ENCODE measurements at places on chromosomes 11 and 22.

DNA sequence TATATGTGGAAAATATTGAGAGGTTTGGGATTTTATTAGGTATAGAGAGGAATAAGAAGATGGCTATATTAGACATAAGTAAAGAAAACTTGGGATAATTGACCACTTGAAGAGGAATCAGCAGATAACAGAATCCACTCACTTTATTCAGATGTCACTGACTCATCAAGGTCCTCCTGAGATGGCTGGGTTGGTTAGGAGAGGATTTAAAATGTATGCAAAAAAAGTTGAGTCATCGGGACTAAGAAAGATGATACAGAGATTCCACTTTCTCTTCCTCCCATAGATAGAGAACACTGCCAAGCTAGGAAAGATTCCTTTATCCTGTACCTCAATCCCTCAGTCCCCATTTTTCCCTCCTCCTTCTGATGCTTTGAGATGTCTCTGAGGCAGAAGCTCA is at the start of gene OR6A2:
TSS of gene OR6A2 (minus strand) at position 288 of the 400 bp plus-strand sequence. CDS start 3,981 bp downstream, outside the sequence.
- no peak for DNase-seq

DNA sequence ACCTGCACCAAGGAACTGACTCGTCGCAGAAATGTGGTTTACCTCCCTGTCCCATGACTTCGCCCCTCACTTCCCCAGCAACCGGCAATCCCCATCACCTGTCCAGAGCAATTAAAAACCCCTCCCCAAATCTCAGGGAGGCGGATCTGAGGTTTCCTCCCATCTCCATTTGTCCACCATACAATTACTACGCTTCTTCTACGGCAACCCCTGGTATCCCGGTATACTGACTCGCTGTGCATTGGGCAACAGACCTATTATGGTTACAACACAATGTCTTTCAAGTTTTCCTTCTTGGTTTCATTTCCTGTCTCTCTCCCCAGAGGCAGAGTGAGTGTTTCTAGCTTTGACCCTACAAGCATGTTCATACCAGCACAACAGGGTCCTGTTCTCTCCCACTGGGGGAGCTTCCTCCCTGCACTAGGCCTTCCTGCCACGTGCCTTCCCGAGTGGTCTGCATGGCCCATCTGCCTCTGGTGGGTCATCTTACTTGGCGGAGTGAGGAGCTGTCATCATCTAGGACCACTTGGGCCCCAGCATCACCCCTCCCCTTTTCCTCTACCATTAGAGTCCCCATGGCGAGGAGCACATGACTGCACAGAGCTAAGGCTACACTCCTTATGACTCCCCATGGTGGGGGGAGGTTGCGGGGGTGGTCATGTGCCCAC is 30.3 kb upstream of the NAP1L4 start:
- no peak for DNase-seq

DNA sequence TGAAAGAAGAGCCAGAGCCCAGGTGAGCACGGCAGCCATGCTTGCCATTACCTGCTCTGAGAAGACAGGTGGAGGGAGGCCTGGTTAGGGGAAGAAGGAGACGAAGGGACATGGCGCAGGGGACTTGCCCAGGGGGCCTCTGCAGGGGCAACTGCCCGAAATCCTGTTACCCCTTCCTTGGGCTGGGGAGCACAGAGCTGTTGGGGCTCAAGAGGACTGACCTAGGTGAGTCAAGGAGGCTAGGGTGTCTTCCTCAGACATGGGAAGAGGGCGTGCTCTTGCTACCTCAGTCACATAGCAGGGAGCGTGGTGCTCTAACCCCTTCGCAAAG is at the start of gene APOA5:
TSS of gene APOA5 (minus strand) at position 67 of the 331 bp plus-strand sequence. CDS start at position 48, 19 bp downstream.
- DNase-seq: no peak

GRCh38 chr11:35106595-35106994 is 32.4 kb upstream of the CD44 start:
- no peak for DNase-seq

DNA sequence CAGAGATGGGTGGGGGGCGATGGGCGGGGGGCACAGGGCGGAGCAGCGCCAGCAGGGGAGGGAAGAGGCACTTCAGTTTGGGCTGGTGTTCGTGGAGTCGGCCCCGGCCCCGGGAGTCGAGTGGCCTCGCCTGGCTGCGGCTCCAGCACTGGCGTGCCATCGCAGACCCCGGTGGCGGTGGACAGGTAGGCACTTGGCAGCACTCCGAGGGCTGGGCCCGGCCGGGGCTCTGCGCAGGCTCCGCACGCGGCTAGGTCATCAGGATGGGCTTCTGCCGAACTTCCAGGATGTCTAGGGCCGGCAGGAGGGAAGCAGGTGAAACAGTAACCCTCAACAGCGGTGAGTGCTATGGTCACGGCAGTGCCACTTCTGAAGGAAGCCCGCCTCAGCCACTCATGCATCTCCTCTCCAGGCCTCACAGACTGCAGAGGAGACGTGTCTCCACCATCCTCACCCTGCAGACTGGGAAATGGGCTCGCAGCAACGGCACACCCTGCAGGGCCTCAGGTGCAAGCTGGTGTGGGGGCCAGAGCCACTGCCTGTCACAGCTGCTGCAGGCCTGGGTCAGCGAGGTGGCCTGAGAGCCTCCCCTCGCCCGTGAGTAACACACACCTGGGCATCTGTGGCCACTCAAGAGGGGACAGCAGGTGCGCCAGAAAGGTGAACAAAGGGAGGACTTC is 33.3 kb downstream of the NUP50 start:
- DNase-seq: no peak

DNA sequence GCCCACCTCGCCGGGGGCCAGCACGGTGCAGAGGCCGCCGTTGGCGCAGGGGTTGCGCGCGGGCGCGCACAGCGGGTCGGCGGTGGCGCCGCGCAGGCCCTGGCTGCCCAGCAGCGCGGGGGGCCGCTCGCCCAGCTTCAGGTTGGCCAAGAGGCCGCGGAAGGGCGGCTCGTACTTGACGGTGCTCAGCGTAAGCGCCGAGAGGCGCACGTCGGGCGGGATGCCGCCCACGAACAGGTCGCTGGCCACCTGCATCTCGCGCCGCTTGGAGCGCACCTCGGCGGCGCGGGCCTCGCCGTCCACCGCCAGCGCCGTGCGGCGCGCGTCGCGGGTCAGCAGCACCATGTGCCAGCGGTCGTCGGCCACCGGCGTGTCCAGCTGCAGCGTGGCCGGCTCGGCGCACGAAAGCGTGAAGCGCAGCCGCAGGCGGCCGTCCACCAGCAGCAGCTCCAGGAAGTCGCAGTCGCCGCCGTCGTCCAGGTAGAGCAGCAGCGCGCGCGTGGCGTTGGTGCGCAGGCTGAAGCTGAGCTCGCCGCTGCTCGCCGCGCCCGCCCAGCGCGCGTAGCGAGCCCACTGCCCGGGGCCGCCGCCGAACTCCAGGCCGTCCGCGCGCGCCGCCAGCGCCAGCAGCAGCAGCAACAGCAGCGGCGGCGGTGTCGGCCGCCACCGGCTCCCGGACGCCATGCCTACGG is 9.8 kb downstream of the NRXN2 start:
- DNase-seq: no peak

- DNase-seq: peak; percentile 87
Observed at GRCh38 chr11:128341280-128342248, 245.8 kb downstream of the ETS1 start.

- no peak for DNase-seq
Observed at GRCh38 chr11:19931141-19931770, 218.6 kb downstream of the NAV2 start.

DNA sequence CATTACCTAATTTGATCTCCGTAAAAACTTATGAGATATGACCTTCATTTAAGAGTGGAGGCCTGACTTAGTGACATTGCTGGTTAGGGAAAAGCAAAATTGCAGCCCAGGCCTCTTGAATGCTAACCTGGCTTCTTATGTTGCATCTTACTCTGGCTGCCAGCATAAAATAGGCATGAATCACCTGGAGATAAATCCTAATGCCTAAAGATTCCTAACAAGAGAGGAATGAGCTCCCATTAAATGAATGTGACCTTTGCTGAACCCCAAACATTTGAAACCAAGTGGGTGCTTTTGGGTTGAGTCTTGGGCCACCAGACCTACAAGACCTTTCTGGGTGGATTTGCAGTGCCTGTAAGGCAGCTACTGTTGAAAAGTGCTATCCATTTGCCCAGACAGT is 1145.6 kb upstream of the TENM4 start:
- DNase-seq: no peak

DNA sequence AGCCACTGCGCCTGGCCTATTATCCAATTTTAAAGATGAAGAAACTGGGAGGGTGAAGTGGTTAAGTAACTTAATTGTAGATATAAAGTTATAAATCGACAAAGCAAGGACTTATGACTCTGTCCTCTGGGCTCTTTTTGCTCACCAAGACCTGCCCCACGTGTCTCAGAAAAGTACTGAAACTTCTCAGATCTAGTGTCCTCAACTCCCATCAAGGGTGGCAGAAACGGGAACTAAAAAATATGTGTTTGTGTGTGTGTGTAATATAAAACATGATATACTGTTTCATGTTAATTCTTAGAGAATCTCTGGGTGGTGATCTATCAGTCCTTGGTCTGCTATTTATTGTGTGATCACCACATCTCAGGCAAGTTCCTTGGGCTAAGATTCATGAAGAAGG is 104.9 kb downstream of the GAB2 start:
- no peak for DNase-seq

GRCh38 chr11:66324664-66325063 is 7.8 kb upstream of the CD248 start:
- DNase-seq: no peak

- no peak for DNase-seq
Observed at GRCh38 chr22:44119669-44120313, 60.9 kb upstream of the PARVG start.

DNA sequence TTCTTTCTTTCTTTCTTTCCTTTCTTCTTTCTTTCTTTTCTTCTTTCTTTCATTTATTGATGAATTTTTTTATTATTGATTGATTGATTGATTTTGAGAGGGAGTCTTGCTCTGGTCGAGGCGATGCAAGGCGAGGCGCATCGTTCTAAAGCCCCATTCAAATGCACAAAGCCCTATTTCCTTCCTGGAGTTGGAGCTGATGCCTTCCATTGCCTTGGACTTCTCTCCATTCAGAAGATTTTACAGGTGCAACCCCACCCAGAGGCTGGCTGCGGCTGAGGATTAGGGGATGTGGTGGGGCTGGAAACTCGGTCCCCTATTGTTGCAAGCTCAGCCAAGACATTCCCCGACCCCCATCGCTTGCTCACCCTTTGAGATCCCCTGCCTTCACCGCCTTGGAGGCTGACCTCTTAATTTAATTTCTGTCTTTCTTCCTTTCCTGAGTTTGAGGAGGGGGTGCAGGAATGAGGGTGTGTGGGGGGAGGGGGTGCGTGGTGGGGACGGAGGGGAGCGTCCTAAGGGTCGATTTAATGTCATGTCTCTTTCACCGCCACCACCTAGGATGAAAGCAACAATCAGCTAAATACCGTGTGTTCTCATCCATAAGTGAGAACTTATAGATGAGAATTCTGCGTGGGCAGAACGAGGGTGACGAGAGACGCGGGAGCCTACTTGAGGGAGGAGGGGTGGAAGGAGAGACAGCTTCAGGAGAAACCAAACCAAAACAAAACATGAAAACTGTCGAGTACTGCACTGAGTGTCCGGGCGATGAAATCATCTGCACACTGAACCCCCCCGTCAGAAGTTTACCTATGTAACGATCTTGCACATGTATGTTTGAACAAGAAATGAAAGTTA is 3913.9 kb upstream of the OR11H1 start:
- DNase-seq: no peak

GRCh38 chr22:26474682-26475081 is 8.9 kb downstream of the HPS4 start:
- DNase-seq: no peak

- DNase-seq: no peak
Observed at GRCh38 chr11:8310743-8311298, 47.1 kb upstream of the LMO1 start.

DNA sequence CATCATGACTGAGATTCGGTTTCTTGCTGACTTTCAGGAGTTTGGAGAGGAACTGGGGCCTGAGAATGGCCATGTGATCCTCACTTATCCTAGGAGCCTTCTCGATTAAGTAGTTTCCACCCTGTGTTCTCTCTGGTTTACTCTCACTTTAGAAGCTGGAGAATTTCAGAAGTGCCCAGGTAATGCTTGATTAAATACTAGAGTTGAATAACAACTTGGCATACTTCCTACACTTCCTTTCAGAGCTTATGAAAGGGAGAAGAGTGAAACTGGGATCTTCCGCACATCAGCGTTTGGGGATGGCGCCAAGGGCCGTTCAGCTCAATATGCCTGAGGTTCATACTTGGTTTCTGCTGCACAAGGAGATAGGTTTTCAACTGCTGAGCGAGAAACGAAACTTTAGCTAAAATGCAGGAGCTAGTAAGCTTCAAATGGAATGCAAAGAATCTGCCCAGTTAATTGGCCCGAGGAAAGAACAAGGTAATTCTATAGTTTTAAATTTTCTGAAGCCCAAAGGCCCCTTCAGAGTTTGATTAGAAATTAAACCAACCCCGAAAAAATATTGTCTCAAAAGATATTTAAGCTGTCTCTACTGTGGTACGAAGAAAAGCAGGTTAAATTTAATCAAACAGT is 823 bp upstream of the MUC15 start:
- DNase-seq: no peak

DNA sequence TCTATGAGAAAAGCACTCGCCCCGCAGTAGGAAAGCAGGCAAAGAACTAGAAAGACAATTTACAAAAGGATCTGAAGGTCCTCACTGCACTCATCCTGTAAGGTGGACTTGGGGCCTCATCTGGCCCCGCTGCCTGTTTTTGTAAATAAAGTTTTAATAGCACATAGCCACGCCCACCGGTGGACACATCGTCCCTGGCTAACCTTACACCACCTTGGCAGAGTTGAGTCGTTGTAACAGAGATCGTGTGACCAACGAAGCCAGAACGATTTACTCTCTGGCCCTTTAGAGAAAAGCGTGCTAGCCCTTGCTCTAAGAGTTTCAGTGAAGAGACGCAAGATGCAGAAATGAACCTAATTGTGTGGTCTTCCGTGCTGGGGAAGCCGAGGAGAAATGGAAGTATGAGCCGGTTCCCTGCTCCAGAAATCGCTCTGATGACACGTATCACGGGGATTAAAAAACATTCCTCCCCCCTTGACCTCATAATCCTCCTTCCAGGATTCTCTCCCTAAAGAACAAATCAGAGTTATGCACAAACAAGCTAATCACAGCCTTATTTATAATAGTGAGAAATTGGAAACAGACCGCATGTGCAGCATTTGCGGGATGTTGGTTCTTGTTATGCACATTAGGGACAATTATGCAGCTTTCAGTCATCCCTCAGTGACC is 80.1 kb downstream of the CDKN1C start:
- DNase-seq: no peak

DNA sequence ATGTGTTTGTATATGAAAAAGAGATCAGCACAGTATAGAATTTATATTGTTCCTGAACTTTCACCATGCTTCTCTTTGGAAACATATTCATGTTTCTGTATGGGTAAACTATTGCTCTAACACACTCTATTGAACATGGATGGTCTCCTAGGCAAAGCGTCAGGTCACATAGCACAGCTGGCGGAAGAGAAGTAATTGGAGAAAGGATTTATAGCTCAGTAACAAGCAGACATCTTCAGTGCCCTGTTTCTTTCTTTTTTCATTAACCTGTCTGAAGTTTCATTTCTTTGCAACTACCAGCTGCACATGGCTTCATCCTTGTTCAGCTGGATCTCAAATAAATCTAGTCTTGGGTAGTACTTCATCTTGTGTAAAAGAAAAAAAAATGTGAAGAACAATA is 84.4 kb upstream of the TRPC6 start:
- no peak for DNase-seq
